ENCODE measurements at places on chromosomes 1 and 21.

- DNase-seq, result no peak
Observed at GRCh38 chr1:32112806-32113375, 5.0 kb downstream of the KPNA6 start.

DNA sequence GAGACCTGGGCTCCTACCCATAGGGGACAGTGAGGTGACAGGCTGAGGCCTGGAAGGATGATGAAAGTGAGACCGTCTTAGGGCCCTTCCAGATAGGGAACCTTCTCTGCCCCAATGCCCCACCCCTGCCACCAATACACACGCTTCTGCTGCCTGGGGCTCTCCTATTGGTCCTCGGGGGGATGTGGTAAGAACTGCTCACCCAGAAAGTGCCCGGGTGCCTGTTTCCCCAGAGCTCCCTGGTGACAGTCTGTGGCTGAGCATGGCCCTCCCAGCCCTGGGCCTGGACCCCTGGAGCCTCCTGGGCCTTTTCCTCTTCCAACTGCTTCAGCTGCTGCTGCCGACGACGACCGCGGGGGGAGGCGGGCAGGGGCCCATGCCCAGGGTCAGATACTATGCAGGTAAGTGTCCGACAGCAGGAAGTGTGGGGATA, 948 bp downstream of the SEMA4A start:
- DNase-seq, result peak; percentile 44

GRCh38 chr1:6958407-6959030, 173.3 kb downstream of the CAMTA1 start:
- DNase-seq, result no peak

GRCh38 chr1:78383923-78384322, 106.9 kb upstream of the PTGFR start:
- DNase-seq, result no peak

DNA sequence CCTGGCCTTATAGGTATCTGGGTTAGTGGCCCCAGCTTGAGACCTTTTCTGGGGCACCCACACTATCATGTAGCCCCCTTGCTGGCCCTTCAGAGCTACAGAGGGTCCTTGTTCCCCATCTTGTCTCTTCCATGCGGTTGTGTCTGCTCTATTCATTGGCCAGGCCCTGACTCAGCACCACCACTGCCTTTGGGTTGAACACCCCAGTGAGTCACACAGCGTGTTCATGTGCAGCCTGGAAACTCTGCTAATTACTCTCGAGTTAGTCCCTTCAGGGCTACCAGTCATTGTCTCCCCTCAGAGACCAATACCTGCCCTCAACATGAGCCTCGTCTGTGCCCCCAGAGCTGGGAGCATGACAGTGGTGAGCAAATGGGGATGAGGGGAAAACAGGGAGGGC, 28.2 kb upstream of the IKBKE start:
- no peak for DNase-seq
